AG04449 (cell line): ENCODE measurements at places on chromosomes 2 and 18.

DNA sequence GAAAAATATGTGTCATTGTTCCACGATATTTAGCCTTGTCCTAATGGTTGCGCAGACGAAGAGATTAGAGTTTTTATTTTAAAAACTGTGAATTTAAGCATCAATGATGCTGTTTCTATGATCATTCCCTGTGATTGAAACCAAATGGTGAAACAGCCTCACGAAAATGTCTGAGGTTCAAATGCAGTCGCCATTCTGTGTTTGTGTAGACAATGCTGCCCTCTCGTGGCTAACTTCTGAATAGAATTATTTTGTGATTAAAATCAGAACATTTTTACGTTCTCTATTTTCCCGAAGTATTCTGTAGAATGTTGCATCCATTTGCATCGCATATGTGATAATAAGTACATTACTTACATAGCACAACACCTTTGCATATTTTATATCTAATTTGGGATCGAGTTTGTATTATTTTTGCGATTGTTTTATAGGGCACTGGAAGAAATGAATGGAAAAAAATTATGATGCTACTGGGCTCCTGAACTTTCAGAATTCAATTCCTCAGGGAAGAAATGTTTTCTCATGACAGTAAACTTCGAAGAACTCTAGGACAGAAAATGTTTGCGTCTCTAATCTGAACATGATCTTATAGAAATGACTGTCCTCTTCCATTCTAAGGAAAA, 54.8 kb upstream of the CREB1 start:
- DNase-seq, result no peak

GRCh38 chr2:100008956-100009355, 133.4 kb downstream of the AFF3 start:
- DNase-seq, result peak; percentile 80

DNA sequence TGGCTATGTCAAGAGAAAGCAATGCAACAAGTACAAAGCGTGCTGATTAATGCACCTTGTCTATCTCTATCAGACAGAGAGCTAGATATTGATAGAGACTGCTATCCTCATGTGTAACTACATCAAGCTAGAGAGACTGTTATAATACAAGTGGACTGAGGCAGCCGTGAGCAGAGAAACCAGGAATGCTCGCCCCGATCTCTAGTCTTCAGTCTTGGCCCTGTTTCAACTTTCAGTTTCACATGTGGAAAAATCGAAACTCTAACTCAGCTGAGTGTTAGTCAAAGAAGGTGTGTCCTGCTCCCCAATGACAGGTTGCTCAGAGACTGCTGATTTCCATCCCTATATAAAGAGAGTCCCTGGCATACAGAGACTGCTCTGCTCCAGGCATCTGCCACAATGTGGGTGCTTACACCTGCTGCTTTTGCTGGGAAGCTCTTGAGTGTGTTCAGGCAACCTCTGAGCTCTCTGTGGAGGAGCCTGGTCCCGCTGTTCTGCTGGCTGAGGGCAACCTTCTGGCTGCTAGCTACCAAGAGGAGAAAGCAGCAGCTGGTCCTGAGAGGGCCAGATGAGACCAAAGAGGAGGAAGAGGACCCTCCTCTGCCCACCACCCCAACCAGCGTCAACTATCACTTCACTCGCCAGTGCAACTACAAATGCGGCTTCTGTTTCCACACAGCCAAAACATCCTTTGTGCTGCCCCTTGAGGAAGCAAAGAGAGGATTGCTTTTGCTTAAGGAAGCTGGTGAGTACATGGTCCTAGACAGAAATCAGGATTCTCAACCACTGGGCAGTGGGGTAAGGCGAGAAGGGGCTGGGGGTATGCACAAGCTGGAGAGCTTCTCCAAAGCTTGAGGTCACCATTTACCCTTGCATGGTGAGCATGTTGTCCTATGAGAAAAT, at the start of gene RSAD2:
RSAD2 (plus strand) TSS at position 376 of the 903 bp plus-strand sequence; CDS start at position 400, 24 bp downstream.
- no peak for DNase-seq

GRCh38 chr2:231931481-231931915, 5.3 kb upstream of the NPPC start:
- no peak for DNase-seq

- DNase-seq, result no peak
Observed at GRCh38 chr2:235502336-235502735, 8.5 kb downstream of the AGAP1 start.

GRCh38 chr2:68774569-68775271, 40.1 kb downstream of the ARHGAP25 start:
- DNase-seq, result no peak
